GM13977 (cell line): ENCODE measurements at places on chromosomes 4 and X.

- peak; percentile 20 for DNase-seq
Observed at GRCh38 chr4:102564399-102565059, 63.4 kb downstream of the NFKB1 start.

- DNase-seq = no peak
Observed at GRCh38 chrX:13053171-13053570, 8.8 kb upstream of the FAM9C start.

GRCh38 chr4:140672416-140672815 is 83.8 kb downstream of the TBC1D9 start:
- DNase-seq = no peak

- no peak for DNase-seq
Observed at GRCh38 chr4:118308306-118309030, 44.3 kb downstream of the PRSS12 start.
